ENCODE measurements at places on chromosomes 13 and 19.

- DNase-seq = no peak
Measured at GRCh38 chr19:45505151-45505995, 1.9 kb upstream of the VASP start.

GRCh38 chr13:97141564-97142005 lies 80.5 kb upstream of the MBNL2 start:
- peak; percentile 30 for DNase-seq

DNA sequence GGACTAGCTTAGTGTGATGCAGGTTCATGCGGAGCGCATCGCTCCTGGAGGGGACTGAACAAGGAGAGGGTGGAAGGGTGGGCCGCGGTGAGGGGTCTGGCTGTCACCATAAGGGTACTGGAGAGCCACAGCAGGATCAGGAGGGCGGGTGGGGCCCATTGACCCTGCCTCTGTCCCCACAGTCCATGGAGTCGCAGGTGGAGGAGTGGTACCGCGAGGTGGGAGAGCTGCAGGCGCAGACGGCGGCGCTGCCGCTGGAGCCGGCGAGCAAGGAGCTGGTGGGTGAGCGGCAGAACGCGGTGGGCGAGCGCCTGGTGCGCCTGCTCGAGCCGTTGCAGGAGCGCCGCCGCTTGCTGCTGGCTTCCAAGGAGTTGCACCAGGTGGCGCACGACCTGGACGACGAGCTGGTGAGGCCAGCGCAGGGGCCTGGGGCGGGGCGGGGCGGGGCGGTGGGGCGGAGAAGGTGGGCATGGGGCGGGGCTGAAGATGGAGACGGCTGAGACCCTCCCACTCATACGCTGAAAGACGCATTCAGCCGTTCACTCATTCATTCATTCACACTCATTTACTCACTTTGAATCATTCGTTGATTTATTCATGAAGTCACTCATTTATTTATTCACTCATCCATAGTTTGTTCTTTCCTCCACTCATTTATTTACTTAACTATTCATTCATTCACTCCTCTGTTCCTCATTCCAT lies 27.5 kb upstream of the SHKBP1 start:
- peak; percentile 52 for DNase-seq

DNA sequence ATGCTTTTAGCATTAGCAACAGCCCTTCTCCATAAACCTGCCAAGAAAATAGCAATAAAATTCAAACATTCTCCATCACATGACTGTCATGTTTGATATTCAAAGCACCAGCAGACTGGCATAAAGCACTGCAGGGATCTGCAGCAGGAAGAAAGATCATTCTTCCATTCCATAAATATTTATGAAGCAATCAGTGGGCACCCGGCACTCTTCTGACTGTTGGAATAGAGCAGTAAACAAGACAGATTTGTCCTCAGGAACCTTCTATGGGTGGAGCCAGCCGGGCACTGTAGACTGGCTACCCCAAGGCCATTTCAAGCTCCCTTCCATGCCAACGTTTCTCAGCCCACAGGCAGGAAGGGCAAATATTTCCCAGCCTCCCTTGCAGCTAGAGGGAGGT lies 25.5 kb downstream of the PLA2G4C start:
- no peak for DNase-seq

DNA sequence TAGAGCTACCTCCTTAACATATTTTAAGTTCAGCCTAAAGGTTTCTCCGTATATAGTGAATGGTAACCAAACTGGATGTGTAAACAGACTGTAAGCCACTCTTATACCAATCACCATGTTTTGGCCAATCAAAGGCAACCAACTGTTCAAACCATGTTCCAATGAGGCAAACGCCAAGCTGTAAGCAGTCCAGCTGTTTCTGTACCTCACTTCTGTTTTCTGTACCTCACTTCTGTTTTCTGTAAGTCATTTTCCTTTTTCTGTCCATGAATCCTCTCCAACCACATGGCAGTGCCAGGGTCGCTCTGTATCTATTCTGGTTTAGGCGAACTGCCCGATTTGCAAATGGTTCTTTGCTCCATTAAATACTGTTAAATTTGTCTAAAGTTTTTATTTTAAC lies 24.4 kb downstream of the COMMD6 start:
- no peak for DNase-seq

DNA sequence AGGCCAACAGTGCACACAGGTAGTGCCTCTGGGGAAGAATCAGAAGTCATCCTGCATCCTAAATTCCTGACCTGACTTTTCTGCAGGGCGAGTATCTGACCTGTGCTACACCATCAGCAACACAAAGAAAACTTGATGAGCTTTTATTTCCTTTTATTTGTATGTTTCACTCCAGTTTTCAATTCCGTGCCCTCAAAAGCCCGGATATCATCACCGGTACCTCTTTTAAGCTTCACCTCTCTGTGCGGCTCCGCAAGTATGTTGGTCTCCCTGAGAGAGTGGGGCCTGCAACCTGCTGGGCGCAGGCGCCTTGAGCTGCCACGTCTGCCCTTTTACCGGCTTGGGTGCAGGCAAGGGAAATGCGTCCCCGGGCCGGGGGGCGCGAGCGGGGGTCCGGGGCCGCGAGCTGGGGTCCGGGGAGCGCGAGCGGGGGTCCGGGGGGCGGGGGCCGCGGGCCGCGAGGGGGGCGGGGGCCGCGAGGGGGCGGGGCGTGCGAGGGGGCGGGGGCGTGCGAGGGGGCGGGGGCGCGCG lies 4.3 kb upstream of the DUXA start:
- DNase-seq = peak; percentile 53

GRCh38 chr19:13234518-13234917 lies 84.3 kb downstream of the IER2 start:
- DNase-seq = peak; percentile 24

GRCh38 chr13:68009546-68009945 lies 779.4 kb upstream of the PCDH9 start:
- DNase-seq = no peak

DNA sequence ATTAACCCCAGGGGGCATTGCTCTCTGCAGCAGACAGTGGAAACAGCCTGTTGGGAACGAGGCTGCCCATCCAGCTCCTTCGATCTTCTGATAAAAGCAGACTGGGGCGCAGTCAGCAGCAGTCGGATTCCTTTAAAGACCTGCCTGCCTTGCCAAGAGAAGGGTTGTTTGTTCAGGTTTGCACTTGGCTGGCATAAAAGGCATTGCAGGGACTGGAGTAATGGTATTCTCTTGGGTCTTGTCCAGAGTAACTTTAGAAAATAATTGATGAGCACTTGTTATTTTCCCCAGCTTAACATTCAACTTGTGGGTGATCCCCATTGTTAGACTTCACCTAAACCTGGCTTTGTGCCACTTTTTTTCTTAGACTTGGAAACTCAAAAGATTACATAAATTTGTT lies 67.3 kb upstream of the SLC10A2 start:
- no peak for DNase-seq

DNA sequence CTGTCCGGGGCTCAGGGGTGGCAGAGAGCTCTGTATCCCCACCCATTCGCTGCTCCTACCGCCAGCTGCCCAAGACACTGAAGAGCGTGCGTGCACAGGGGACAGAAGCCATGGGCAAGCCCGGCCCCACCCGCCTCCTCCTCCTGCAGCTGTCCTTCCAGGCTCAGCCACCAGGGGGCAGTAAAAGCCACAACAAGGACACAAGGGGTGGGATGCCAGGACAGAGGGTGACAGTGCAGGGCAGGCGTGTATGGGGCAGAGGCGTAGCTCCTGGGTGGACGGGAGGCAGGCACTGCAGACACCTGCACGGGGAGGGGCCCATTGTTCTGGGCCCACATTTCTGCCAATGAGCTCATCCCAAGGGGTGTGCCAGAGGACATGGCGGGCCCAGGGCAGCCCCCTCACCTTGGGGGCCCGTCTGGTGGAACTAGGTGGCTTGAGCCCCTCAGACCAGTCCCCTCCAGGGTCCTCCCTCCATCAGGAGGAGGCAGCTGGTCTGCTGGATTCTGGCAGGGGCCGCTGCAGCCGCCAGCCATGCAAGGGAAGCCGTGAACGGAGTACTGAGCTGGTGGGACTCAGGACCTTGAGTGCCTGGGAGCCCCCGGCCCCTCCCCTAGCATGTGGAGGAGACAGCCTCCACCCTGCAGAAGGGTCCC lies 61.2 kb downstream of the MLLT1 start:
- peak; percentile 90 for DNase-seq

DNA sequence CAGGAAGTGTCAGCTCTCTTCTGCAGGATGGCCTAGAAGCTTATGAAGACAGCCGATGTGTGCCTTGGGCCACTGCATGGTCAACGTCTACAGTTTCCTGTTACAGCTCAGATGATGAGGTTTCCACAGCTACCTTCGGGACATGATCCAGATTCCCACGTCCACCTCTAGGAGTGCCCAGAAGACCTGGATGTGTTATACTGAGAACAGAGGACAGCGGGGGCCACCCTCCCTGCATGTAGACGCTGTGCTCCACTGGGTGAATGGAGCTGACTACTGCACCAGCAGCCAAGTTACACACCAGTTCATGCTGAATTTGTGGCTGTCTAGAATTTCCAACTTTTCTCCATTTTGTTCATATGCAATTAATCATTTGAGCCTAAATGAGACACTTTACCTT lies 78.5 kb upstream of the MTIF3 start:
- DNase-seq = no peak

DNA sequence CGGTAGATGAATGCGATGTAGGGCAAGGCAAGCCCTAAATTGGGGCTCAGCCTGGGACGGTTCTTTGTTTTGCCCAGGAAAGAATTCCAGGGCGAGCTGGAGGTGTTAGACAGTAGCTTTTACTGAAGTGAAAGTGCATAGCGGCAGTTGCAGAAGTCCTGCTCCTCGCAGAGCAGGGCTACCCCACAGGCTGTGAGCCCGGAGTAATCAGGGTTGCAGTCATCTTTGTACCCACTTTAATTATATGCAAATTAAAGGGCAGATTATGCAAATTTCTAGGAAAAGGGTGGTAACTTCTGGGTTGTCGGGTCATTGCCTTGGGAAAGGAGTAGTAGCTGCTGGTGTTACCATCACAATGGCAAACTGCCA lies 30.5 kb downstream of the VAV1 start:
- no peak for DNase-seq

DNA sequence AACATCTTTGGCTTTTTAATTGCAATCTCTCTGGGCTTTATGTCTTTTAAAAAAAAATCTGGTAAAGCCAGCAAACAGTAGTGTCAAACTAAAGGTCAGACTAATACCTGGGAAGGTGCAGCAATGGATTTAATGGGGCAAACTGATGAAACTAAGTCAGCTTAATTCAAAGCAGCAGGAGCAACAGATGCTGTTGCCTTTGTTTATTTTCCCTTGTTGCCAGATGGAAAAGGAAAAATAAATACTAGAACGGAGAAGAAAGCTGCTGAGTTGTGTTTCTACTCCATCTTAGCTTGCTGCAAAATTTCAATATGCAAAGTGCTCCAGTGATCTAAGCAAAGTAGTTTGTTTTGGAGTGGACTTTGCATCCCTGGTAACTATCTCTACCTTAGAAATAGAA lies 1097.8 kb downstream of the PCDH17 start:
- no peak for DNase-seq

DNA sequence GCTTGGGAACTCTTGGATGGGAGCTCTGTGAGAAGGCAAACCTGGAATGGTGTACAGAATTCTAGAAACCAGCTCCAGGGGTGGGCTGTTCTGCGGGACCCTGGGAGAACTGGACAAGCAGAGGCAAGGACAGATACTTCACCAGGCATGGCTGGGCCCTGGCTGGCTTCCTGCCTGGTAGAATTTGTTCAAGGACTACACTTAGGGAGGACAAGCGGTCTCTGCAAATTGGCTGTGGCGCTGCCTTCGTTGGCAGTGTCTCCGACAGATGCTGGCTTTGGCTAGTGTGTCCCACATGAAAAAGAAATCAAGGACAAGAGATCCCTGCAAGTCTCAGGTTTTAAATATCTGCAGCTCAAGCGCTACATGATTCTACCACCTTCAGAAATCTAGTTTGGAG lies 12.4 kb downstream of the CEBPG start:
- DNase-seq = no peak

DNA sequence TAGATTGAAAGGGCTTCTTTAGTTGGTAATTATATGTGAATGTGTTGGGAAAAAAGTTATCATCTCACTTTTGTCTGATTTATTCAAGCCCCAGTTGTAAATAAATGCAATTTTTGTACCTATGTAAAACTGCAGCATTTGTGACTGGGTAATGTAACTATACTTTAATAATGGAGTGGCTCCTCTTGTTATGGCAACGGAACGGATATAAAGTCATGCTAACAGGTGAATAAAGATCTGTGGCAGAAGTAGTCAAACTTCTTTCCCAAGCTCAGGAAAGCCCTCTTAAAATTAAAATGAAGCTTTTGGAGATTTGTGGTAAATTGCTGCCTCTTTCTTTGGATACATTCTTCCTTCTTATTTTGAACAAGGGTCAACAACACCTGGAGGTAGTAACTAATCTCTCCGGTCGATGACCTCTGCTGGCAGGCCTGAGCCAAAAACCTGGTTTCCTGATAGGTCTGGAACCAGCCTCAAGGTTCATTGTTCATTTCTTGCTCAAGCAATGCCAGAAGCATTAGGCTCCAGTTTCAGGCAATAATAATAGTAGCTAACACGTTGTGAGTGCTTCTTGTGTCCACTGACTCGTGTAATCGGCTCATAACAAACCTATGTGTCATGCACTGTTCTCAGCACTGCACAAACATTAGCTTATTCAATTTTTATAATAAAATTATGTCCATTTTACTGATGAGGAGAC lies 313.4 kb upstream of the DACH1 start:
- DNase-seq = no peak

- peak; percentile 64 for DNase-seq
Measured at GRCh38 chr19:801030-801860, 4.0 kb downstream of the PTBP1 start.

GRCh38 chr19:20167020-20167644 lies at the start of gene ZNF486:
Gene ZNF486 (plus strand): TSS chr19:20167214. CDS start chr19:20167331, 117 bp downstream.
- DNase-seq = peak; percentile 98

- DNase-seq = no peak
Measured at GRCh38 chr19:42042455-42043170, 27.4 kb downstream of the GRIK5 start.

DNA sequence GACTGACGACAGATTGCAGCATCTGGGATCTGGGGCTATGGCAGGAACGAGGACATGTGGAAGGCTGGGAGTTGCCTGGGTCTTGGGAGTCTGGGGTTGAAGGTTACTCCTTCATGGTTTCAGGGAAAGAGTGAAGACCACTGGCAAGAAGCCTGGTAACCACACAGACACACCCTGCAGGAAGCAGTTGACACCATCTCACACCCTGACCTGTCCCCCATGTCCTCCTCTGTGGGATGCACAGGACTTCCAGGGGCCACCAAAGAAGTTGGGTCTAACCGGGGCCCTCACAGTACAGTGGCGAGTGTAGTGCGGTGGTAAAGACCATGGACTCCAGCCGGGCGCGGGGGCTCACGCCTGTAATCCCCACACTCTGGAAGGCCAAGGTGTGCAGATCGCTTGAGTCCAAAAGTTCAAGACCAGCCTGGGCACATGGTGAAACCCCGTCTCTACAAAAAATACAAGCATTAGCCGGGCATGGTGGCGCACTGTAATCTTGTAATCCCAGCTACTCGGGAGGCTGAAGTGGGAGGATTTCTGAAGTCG lies 10.6 kb upstream of the FFAR2 start:
- DNase-seq = no peak

DNA sequence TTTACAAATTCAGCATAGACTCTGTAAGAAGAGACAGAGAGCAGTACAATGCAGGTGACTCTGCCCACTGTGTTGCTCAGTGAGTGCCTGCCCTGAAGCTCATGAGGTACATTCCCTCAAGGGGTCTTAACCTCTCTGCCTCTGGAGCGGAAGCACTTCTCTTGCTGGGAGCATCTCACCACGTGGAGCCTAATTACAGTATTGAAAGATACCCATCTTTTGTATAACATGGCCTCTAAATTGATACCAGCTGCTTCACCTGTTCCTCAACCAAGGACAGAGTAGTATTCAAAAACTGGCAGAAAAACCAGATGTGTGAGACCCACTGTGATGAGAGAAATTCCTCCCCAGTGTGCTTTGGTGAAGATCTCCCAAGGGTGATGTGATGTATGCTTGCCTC lies 77.1 kb downstream of the SACS start:
- DNase-seq = no peak
